Fibroblast of skin of right biceps (primary cell): ENCODE measurements at places on chromosomes 5 and 9.
A peak's percentile ranks its signal among the peaks of the same experiment; 100 is the strongest.

DNA sequence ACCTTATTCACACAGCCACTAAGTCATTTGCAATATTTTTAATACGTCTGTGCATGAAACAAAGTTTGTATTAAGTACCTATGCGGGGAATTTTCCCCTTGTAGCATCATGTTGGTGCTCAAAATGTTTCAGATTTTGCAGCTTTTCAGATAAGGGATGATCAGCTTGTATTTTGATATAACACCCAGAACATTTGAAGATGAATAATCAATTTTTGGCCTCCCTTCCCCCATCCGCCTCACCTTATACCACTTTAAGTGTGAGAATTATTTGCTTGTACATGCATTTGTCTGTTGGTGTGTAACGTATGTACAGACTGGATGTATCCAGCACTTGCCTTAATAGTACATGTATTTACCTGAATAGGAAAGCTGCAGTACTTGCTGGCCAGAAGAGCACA lies 1.7 kb downstream of the JAK2 start:
- no peak for DNase-seq

- peak; percentile 69 for DNase-seq
Observed at GRCh38 chr5:126449751-126450271, 26.6 kb downstream of the GRAMD2B start.

- peak; percentile 44 for DNase-seq
Observed at GRCh38 chr5:14342306-14342705, 199.2 kb downstream of the TRIO start.

DNA sequence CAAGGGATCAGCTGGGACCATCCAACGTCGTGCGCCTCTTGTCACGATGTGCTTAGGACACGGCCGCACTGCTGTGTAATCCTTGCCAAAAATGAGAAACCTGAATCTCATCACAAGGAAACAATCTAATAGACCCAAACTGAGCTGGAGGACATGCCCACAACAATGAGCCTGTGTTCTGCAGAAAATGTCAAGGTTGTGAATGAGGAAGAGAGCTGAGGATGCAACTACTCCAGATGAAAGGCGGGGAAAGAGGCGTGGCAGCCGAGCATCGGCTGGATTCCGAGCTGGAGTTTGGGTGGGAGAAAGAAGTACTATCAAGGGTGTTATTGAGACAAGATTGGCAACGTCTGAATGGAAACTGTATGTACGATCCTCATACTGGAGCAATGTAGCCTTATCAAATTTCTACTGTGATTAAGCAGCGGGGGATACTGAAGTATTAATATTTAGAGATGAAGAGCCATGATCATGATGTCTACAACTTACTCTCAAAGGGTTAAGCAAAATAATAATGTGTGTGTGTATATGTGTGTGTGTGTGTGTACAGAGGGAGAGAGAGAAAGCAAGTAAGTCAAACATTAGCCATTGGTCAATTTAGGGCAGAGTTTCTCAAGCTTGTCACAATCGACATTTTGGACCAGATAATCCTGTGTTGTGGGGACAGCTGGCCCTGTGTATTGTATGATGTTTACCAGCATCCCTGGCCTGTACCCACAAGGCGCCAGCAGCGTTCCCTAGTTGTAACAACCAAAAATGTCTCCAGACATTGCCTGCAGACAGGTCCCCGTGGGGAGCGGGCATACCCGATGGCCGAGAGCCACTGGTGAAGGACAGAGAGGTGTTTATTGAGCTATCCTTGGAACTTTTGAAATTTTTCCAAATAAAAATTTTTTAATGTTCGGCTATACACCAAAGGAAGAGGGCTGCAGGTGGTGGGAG lies 46.5 kb downstream of the DUSP1 start:
- no peak for DNase-seq

DNA sequence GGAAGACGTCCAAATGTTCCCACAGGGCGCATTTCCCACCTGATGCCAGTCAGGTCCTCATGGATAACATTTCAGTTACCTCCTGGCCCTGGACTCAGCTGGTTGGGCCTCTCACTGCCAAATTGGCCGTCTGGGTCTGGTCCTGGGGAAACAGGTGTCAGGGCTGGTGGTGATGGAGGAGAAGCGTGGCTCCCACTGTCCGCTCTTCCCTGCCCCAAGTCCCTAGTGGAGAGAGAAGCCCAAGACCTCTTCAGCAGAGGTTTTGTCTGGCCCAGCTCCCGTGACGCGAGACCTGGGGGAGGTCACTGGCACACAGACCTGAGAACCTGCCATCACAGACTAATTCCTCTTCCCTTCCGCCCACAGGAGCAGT lies 27.8 kb upstream of the PRDM12 start:
- DNase-seq = no peak

DNA sequence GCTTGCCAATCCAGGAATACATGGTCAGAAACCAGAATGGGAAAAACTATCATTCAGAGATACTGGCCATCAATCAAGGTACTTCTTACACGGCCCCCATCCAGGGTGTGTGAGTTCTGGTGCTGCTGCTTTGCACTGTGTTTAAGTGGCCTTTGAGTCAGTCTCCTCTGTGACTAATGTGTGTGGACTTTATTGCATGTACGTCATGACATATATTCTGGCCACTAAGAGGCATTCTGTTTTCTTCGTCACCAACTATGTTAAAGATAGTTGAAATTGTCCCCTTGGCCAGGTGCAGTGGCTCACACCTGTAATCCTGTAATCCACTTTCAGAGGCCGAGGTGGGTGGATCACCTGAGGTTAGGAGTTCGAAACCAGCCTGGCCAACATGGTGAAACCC lies 8.5 kb downstream of the EXOSC3 start:
- DNase-seq = peak; percentile 36

- DNase-seq = peak; percentile 40
Observed at GRCh38 chr5:17832949-17833745, 198.9 kb downstream of the TAF11L14 start.

GRCh38 chr9:74573640-74574191 lies 76.6 kb downstream of the RORB start:
- no peak for DNase-seq

DNA sequence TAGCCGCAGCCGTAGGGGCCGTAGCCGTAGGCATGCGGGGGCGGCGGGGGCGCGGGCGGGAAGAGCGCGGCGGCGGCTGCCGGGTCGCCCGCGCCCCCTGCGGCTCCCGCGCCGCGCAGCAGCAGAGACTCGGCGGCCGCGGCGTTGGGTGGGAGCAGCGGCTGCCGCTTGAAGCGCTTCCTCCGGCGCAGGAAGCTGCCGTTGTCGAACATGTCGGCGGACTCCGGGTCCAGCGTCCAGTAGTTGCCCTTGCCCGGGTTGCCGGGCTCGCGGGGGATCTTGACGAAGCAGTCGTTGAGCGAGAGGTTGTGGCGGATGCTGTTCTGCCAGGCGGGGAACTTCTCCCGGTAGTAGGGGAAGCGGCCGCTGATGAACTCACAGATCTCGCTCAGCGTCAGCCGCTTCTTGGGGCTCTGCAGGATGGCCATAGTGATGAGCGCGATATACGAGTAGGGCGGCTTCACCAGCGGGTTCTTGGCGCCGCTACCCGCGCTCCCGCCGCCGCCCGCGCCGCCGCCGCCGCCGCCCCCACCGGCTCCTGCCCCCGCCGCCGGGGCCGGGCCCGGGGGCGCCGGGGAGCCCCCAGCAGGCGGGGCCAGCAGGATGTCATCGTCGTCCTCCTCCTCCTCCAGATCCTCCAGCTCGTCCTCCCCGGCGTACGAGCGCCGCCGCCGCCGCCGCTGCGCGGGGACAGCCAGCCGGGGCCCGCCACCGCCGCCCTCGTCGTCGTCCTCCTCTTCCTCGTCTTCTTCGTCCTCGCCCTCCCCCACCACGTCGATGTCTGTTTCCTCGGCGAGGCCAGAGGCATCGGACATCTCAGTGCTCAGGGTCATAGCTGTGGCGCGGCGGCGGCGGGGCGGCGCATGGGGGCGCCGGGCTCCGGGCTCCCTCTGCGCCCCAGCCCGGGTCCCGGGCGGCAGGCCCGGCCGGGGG lies 781 bp downstream of the FOXD1 start:
- peak; percentile 84 for DNase-seq

DNA sequence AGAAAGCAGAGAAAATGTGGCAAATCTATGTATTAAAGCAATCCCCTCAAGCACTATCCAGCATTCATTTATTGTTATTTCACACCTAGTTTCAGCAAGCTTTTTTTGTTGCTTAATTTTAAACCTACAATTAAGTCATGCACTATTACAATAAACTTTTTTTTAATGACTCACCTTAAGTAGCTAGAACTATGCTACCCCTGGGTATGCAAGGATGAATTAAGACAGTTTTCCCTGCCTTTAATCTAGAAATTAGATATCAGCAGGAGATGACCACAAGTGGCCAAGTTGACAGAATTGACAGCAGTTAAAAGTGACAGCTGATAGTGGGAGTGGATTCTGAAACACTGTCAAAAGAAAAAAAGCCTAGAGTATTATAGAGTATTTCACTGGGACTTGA lies 20.0 kb downstream of the ITGA1 start:
- DNase-seq = no peak

- DNase-seq = peak; percentile 73
Observed at GRCh38 chr9:130701059-130702022, 7.8 kb downstream of the EXOSC2 start.

DNA sequence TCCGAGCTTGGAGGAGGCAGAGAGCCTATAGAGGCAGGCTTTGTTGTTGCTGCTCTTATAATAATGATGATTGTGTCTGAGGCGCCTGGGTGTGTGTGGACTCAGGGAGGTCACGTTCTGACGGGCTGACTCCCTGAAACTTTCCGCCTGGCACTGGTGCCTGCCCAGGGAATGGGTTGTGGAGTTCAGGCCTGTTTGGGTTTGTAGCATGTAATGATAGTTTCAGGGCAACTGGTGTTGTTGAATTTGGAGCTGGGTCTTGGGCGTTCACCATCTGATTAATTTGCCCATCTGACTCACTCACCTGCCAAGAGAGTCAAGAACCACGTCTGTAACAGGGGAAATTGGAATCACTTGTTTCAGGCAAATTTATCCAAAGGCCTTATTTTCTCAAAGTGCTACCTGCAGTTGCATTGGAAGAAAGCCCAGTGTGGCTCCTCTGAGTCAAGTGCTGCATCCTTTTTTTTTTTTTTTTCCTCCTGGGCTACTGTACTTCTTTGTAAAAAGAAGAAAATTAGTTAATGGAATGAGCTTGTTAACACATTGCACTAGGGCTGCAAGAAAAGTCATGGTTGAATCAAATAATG lies 386.5 kb downstream of the GADD45G start:
- no peak for DNase-seq

- DNase-seq = peak; percentile 11
Observed at GRCh38 chr5:77842243-77842642, 66.1 kb upstream of the TBCA start.

GRCh38 chr5:132325691-132326090 lies 31.5 kb downstream of the SLC22A4 start:
- no peak for DNase-seq

- DNase-seq = peak; percentile 81
Observed at GRCh38 chr9:124621371-124622328, 114.5 kb upstream of the NR5A1 start.

DNA sequence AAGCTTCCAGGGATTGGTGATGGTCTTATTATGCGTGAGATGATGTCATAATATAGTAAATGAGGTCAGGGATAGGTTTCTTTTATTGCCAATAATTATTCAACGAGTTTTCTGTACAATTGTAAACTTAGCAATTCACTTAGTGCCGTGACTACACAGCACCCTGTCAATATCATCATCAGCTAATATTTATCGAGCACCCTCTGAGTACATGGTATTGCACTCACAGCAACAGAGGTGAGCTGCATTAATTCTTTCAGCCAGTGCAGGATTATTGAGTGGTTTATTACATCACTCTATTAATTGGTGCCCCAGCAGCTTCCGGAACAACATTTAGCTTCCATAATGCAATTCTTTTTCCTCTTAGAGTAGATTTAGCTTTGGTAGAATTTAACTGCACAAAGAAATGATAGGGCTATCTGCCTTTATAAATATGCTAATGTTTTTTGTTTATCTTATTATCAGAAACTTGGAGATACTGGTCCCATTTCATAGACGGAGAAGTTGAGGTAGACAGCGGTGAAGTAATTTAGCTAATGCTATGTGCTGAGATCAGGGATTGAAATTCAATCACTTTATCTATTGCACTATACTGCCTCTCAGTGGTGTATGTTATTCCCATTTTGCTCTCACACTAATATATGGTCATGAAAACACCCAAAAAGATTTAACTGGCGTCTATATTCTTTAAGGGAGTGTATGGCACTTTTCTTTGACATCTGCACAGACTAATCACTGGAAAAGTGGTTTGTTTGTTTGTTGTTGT lies 726.1 kb upstream of the WWC1 start:
- DNase-seq = peak; percentile 50

- peak; percentile 93 for DNase-seq
Observed at GRCh38 chr5:21806943-21807342, 1046.2 kb downstream of the CDH12 start.

- no peak for DNase-seq
Observed at GRCh38 chr9:89011683-89012082, 20.4 kb downstream of the S1PR3 start.
